ENCODE measurements at places on chromosomes 4 and X. TPM values are rescaled to one million over a fixed set of nuclear protein-coding genes. Genes with fewer than 3 reads are reported as not detected.

Gene ARX
- 42.8 TPM for polyA plus RNA-seq

Gene SLC9A7
- 11.6 TPM for polyA plus RNA-seq

Gene SATL1
- 2.6 TPM for polyA plus RNA-seq

Gene CT45A10
- polyA plus RNA-seq = not detected

Gene TRIM61
- not detected for polyA plus RNA-seq
